Nephron progenitor cell (in vitro differentiated cells): ENCODE measurements at places on chromosomes 12 and 14.

DNA sequence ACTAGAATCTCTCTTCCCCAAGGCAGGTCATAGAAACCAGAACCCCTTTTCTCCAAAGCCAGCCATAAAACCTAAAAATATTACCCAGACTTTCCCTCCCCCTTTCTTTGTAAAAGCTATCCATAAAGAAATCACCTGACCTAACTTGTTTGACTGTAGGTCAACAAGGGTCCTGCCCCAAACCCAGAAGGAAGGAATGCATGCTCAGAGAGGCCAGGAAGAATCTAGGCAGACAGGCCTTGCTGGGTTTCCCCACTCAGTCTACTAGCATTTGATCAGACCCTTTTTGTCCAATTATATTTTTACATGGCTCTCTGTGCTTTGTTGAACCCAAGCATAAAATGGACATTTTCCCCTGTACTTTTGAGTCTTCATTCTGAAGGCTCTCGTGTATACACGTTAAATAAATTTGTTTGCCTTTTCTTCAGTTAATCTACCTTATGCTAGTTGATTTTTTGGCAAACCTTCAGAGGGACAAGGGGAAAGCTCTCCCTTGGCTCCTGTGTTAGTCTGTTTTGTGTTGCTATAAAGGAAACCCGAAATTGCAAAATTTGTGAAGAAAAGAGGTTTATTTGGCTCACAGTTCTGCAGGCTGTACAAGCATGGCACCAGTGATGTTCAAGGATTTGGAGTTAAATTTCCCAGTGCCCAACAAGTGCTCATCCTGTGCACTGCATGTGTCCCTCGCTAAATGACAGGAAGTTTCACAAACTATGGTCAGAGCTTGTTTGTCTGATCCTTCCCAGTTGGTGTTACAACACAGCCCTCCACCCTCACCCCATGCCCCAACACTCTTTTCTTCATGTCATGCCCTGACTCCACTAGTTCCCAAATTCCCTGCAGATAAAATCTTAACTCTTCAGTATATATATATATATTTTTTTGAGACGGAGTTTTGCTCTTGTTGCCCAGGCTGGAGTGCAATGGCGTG is 14.2 kb upstream of the RASSF3 start:
- DNase-seq: no peak

- DNase-seq: no peak
Observed at GRCh38 chr12:68831272-68831671, 23.3 kb downstream of the MDM2 start.

- DNase-seq: no peak
Observed at GRCh38 chr14:33931461-33931860, 19.4 kb downstream of the EGLN3 start.

- no peak for DNase-seq
Observed at GRCh38 chr12:65156366-65156841, 13.0 kb upstream of the LEMD3 start.

GRCh38 chr12:26921886-26922285 is 15.9 kb downstream of the INTS13 start:
- DNase-seq: no peak

- DNase-seq: no peak
Observed at GRCh38 chr12:19654650-19655376, 215.5 kb downstream of the AEBP2 start.

- no peak for DNase-seq
Observed at GRCh38 chr12:54239620-54240019, 40.3 kb downstream of the CBX5 start.

GRCh38 chr12:52230364-52231281 is 2.4 kb upstream of the KRT7 start:
- DNase-seq: no peak

DNA sequence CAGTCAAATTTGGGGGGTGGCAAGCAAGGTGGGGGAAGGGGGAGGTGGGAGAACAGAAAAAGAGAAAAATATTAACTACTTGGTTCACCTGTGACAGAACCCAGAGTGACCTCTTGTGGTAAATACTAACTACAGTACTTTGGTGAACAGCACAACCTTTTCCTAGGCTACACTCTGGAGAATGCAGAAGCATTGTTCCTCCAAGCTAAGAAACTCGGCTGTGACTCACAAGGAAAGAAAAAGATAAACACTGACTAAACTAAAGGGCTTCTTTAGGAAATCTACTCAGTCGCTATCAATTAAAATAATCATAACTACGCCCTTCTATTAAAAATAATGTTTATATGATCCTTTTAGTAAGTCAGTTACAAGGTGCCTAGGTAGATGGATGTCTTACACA is 5.4 kb downstream of the KCNH5 start:
- peak; percentile 16 for DNase-seq

DNA sequence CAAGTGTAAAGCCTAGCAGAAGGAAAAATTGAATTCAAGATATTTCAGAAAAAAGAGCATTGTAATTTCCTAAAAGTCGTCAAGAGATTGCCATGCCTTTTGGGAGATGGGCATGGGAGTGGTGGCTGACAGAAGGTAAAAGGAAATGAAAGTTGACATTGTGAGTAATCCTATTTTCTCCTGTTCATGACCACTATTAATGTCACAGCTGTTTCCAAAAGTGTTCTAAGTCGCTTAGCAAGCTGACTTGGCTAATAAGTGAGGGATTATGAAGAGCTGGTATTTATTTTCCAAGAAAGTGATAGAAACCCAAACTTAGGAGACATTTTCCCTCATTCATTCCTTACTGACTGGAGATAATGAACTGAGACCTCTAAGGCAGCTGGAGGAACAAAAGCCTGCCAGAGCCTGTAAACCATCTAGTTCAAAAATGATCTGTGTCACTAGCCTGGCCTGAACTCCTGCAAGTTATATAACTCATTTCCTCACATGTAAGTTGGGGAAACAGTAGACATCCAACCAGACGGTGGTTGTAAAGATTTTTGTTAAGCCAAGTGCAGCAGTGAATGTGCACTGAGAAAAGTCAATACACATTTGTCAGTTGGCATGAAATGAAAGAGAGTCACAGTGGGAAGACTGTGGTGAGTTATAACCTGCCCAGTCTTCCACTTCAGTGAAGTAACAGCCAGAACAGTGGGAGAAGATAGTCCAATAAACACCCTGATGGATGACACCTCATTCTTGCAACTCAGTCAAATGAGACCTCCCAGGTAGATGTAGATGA is 75.8 kb downstream of the DIO2 start:
- no peak for DNase-seq

- peak; percentile 78 for DNase-seq
Observed at GRCh38 chr14:64971943-64972791, at the start of gene RAB15. Gene RAB15, minus strand, starts transcription at chr14:64972336. Its CDS starts 260 bp downstream, at chr14:64972076.

- no peak for DNase-seq
Observed at GRCh38 chr12:129662234-129662633, 241.6 kb downstream of the TMEM132D start.

DNA sequence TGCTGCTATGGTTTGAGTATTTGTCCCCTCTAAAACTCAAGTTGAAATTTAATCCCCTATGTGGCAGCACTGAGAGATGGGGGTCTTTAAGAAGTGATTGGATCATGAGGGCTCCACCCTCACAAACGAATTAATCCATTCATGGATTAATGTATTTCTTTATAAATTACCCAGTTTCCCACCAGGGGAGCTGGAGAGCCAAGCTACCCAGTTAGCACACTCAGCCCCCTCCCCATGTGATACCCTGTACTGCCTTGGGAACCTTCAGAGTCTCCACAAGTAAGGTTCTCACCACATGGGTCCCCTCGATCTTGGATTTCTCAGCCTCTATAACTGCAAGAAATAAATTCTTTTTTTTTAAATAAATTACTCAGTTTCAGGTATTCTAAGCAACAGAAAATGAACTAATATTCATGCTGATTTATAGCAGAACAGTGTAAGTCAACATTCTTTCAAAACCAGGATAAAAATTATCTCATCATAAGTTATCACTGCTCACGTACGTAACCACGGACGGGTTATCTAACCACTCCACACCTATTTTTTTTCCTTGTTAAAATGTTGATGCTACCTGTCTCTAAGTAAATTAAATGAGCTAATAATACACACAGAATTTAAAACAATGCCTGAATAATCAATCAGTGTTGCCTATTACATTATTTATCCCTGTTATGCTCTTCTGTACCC is 3.6 kb downstream of the NAP1L1 start:
- no peak for DNase-seq

DNA sequence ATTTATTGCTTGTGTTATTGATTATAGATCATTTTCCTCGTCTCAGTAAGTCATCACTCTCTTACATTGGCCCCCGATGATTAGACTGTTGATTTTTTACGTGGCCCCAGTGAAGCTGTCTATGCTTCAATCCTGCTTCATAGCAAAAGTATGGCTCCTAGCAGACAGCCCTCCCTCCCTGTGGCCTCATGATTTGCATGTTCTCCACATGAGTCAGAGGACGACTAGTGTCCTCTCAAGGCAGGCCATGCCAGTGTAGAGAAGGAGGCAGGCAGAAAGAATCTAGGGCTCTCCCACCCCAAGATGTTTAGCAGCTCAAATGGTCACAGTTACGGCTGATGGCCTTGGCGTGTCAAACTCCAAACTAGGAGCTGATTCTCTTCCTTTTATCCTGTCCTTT is 59.6 kb downstream of the FIGNL2 start:
- DNase-seq: no peak

DNA sequence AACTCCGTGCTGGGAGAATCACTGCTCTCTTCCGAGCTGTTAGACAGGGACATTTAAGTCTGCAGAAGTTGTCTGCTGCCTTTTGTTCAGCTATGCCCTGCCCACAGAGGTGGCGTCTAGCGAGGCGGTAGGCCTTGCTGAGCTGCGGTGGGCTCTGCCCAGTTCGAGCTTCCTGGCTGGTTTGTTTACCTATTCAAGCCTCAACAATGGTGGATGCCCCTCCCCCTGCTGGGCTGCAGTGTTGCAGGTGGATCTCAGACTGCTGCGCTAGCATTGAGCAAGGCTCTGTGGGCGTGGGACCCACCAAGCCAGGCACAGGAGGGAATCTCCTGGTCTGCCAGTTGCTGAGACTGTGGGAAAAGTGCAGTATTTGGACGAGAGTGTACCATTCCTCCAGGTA is 43.7 kb downstream of the GPR137C start:
- DNase-seq: no peak

GRCh38 chr14:26596543-26597061 is 1.2 kb downstream of the NOVA1 start:
- peak; percentile 12 for DNase-seq

GRCh38 chr12:130177635-130178242 is 15.5 kb downstream of the FZD10 start:
- no peak for DNase-seq

- DNase-seq: no peak
Observed at GRCh38 chr12:75129275-75129674, 80.4 kb downstream of the KCNC2 start.

DNA sequence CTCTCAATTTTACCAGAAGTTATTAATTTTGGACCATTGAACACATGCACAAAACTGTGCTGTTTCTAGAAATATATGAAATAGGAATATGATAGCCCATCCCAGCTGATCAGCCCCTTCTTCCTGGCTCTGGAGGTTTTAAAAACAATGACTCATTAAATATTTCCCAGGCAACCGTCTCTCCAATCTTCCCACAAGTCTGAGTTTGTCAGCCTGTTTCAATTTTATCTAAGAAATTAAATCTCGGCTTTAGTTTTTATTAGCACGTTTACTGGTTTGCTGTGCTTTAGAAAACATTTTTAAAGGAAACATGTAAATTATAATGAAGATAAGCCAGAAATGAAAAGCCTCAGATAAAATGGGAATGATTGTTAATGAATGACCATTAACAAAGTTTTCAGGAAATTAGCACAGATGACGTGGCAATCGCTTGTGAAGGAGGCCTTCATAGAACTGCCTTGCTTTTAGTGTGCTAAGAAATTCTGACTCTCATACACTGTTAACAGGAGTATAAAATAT is 89.3 kb upstream of the RAP1B start:
- DNase-seq: no peak

- no peak for DNase-seq
Observed at GRCh38 chr14:94375552-94376107, 12.8 kb downstream of the SERPINA1 start.

DNA sequence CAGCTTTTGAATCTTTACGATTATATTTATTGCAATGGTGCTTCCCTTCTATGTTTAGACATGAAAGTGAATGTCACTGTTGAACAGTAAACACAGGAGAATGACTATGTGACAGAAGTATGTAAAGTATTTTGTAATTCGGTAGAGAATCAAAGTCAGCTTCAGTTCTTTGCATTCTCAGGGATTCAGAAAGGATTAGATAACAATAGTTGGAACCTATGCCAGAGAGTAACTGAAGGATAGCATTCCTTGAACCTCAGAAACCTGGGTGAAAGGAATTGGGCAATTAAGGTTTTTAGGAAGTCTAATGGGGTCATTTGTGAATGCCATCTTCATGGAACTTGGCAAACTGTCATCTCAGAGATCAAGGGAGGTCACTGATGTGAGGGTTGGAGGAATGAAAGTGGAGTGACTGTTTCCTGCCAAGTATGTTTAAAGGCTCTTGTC is 305.3 kb upstream of the DDHD1 start:
- DNase-seq: no peak

- DNase-seq: no peak
Observed at GRCh38 chr12:114701553-114701952, 17.6 kb upstream of the TBX3 start.

DNA sequence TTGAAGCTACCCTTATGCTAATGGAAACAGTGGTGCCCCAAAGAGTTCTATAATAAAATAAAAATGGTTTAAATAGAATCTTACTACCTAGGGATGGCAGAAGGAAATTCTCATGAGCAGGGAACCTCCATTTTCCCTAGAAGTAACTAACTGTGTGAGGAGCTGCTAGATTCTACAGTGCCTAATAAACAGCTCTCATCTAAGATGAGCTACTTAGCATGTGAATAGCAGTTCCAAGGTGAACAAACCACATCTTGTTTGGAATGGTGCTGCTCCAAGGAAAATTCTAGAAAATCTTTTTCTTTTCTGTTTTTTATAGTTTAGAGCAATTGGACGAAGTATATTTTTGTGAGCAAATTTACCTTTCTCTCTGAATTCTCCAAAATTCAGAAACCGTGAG is 1015.3 kb upstream of the NOVA1 start:
- no peak for DNase-seq

- DNase-seq: no peak
Observed at GRCh38 chr12:124814741-124815613, 48.7 kb downstream of the SCARB1 start.

GRCh38 chr12:127962303-127962702 is 304.7 kb upstream of the TMEM132C start:
- no peak for DNase-seq

GRCh38 chr14:77616133-77616453 is 344 bp downstream of the SPTLC2 start:
- DNase-seq: no peak

DNA sequence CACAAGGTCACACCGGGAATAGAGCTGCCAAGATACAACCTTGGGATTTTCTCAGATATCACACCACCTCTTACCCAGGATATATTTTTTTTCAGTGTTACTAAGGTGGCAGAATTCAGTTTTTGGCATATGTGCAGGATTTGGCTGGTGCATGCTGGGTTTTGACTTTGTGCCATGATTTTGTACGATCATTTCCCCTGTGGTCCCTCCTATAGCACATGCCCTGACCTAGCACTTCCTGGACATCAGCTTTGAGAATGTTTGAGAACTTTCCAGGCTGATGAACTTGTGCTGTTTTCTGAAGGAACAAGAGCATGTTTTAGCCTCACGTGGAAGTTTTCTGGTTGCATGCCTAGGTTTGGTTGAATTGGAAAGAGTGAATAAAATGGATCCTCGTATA is 11.0 kb upstream of the TBPL2 start:
- no peak for DNase-seq

GRCh38 chr12:39287817-39288216 is 155.1 kb downstream of the KIF21A start:
- DNase-seq: no peak
